ENCODE measurements at places on chromosomes 4 and X.

- no peak for DNase-seq
These were observed 301.3 kb downstream of the TEX13C start for GRCh38 chrX:125620715-125621587.

DNA sequence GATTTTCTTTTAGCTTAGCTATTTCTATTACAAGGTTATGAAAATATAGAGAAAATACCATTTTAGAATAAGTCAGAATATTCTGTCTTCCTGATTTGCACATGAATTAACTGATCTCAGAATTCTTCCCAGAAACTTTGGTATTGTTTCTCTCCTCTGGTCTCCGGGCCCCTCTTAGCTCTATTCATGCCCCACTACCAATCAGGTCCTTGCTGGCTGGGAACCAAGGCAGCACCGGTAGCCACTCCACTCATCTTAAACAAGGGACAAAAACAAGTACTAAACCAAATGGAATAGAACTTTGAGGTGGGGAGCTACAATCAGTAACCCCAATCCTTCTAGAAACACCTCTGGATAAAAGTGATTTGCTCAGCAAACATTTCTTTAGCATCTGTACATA is 64.3 kb downstream of the GPC3 start:
- DNase-seq, result no peak

DNA sequence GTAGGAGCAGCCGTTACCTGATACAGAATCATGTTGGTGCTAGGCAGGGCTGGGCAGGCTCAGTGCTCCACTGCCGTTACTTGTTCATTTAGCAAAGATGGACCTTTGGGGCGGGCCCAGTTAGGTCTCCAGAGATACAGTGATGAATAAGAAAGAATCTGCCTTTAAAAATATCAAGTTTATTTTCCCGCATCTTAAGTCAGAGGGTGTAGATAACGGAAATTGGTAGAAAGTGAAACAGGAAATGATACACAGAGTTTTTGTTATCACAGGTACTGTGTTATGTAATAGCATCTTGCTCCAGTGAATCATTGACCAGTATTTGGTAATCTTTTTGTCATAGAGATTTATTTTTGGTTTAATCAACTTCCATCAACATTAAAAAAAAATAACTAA is 5.5 kb downstream of the TMEM131L start:
- peak; percentile 42 for DNase-seq

GRCh38 chrX:136850441-136851175 is 29.9 kb downstream of the RBMX start:
- no peak for DNase-seq

DNA sequence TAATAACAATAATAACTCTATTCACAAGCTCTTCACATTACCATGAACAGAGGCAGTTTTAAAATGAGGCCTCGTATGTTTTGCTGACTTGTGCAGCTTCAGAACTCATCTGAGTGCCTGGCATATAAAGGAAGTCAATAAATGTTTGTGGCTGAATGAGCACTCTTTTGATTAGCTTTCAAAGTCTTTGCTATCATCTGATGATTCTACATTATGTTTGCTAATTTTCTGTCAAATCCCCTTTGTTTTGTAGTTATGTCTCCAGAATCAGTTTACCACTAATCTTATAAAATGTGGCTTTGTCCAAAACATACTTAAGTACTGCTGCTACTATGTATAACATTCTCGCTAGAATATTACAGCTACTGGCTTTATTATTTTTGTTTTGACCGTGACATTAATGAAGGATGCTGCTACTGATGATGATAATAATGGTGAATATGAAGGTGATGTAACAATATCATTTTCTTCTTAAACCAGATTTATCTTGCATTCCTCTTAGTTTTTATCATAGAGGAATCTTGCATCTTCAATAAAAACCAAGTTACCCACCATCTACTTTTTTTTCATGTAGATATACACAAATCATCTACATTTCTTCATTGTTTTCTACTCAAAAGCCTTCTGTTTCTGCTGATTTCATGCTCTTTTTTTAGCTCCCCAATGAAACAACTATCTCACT is 384.5 kb downstream of the NAF1 start:
- DNase-seq, result no peak

GRCh38 chr4:77156912-77157858 is at the start of gene CCNG2:
CCNG2 (plus strand) TSS chr4:77157207; CDS start chr4:77158533, 1,326 bp downstream.
- peak; percentile 80 for DNase-seq

All from PC-9 (cell line).